ENCODE measurements at places on chromosomes 1 and 21.

DNA sequence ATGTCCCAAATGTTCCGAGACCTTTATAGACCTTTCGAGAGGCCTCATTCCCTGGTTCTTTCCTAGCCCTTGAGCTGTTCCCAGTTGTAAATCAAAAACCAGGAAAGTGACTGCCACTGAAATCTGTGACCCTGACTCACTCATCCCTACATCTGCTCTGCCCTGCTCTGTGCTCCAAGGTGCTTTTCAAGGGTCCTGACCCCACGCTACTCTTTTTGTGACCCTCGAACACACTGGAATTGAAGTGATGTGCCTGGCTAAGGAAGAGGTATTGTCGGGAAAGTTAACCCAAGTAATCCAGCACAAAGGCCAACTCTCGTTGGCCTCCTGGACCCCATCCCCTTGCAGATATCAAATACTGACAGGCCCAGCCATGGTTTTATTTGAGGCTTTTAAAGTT, 244.4 kb downstream of the HHAT start:
- H3K4me3 ChIP-seq = no peak overlapping the region
- H3K27me3 ChIP-seq = no peaks in the 10 kb centered on the region
- H3K4me1 ChIP-seq = no peaks in the 10 kb centered on the region
- no peak overlapping the region for H3K27ac ChIP-seq
- no peak for DNase-seq
- H3K36me3 ChIP-seq = no peaks in the 10 kb centered on the region

- DNase-seq = no peak
- no peak overlapping the region for H3K27ac ChIP-seq
- H3K4me1 ChIP-seq = peaks cover 31% of the 10 kb centered on the region
- no peak overlapping the region for H3K4me3 ChIP-seq
- no peaks in the 10 kb centered on the region for H3K36me3 ChIP-seq
- no peaks in the 10 kb centered on the region for H3K27me3 ChIP-seq
These were observed 11.5 kb downstream of the SLC9A1 start for GRCh38 chr1:27143401-27143800.

DNA sequence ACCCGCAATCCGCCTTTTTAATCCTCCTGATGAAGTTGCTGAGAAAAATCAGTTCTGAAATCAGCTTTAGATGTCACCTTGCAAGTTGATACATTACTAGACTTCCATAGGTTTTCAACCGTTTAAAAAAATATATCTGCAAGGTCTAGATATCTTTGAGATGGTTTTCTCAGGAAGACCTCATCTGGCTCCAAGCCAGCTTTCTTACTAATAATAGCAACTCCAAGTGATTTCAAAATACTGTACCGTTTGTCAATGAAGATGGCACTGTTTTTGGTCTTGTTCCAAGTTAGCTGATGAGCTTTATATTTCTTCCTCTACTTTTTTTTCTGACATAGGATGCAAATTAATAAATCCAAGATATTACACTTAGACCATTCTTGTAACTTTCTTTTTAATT, 40.3 kb downstream of the LRRC8C start:
- H3K4me1 ChIP-seq = no peaks in the 10 kb centered on the region
- DNase-seq = no peak
- H3K36me3 ChIP-seq = no peaks in the 10 kb centered on the region
- no peaks in the 10 kb centered on the region for H3K27me3 ChIP-seq
- no peak overlapping the region for H3K27ac ChIP-seq

DNA sequence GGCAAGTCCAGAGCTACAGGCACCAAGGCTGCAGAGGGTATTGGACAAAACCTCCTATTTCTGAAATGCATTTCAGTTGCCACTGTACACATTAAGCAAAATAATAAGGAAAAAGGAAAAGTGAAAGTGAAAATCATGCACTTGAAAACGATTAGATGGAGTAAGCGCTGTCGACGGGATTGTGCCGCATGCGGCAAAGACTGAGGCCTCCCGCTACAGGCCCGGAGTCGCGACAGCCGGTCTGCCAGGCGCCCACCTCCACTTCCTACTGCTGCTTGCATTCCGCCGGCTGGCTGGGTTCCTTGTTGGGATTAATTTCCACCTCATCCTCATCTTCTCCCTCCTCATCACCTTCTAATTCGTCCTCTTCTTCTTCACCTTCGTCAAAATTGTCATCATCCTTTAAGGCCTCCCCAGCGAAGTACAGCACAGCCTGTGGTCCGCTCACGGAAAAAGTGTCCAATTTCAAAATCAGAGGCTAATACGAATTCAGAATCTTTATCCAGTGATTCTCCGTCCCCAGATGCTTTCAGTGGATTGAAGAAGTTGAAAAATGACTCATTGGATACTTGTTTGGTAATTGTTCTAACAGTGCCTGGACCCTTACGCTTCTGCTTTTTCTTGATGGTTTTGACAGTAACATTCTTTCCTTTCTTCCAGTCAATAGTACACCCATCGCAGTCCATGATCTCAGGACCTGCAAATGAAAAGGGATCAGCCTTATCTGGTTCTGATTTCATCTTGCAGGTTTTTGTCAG, 38.0 kb downstream of the CD58 start:
- no peak for DNase-seq
- no peaks in the 10 kb centered on the region for H3K27me3 ChIP-seq
- peaks cover 2% of the 10 kb centered on the region for H3K4me1 ChIP-seq

- H3K4me1 ChIP-seq = peaks cover 4% of the 10 kb centered on the region
- H3K27me3 ChIP-seq = no peaks in the 10 kb centered on the region
- DNase-seq = no peak
- H3K4me3 ChIP-seq = no peak overlapping the region
These were observed 10.8 kb upstream of the SH3D21 start for GRCh38 chr1:36295390-36295789.

DNA sequence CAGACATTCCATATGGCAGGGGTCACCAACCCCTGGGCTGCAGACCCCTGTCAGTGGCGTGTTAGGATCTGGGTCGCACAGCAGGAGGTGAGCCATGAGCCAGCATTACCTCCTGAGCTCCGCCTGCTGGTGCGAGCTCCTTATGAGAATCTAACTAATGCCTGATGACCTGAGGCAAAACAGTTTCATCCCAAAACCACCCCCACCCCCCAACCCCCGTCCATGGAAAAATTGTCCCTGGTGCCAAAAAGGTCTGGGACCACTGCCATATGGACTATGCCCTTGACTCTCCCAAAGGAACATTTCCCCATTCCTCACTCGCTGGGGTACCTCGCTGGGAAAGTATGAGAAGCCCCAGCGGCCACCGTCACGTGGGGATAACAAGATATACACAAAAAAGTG, 6.4 kb upstream of the CPT2 start:
- H3K27me3 ChIP-seq = peaks cover 3% of the 10 kb centered on the region
- H3K36me3 ChIP-seq = no peaks in the 10 kb centered on the region
- no peak for DNase-seq
- no peak overlapping the region for H3K4me3 ChIP-seq
- no peaks in the 10 kb centered on the region for H3K4me1 ChIP-seq
- H3K27ac ChIP-seq = no peak overlapping the region

GRCh38 chr1:86303041-86303690, 93.0 kb downstream of the ODF2L start:
- H3K4me3 ChIP-seq = no peak overlapping the region
- H3K27ac ChIP-seq = no peak overlapping the region
- no peaks in the 10 kb centered on the region for H3K36me3 ChIP-seq
- no peaks in the 10 kb centered on the region for H3K27me3 ChIP-seq
- DNase-seq = no peak
- H3K4me1 ChIP-seq = no peaks in the 10 kb centered on the region

- H3K27me3 ChIP-seq = no peaks in the 10 kb centered on the region
- no peaks in the 10 kb centered on the region for H3K36me3 ChIP-seq
- no peaks in the 10 kb centered on the region for H3K4me1 ChIP-seq
- no peak overlapping the region for H3K27ac ChIP-seq
These were observed 64.4 kb upstream of the NEK2 start for GRCh38 chr1:211739671-211740411.

DNA sequence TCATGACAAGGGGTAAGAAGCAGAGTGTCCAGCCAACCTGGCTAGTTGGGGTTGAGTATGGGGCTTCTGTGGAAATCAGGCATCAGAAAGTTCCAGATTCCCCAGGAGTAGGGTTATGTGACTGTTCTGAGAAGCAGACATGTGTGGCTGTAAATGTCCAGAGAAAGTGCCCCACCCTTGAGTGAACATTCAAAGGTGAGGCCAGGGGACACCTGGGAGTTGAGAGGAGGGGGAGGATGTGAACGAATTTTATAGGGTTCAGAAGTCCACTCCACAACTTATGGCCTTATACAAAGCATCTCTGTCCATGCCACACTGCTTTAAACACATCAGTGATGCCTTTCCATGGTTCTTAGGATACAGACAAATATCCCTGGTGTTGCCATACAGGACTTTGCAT, 133.3 kb downstream of the IGSF21 start:
- H3K4me3 ChIP-seq = no peak overlapping the region
- H3K4me1 ChIP-seq = no peaks in the 10 kb centered on the region
- H3K36me3 ChIP-seq = no peaks in the 10 kb centered on the region

DNA sequence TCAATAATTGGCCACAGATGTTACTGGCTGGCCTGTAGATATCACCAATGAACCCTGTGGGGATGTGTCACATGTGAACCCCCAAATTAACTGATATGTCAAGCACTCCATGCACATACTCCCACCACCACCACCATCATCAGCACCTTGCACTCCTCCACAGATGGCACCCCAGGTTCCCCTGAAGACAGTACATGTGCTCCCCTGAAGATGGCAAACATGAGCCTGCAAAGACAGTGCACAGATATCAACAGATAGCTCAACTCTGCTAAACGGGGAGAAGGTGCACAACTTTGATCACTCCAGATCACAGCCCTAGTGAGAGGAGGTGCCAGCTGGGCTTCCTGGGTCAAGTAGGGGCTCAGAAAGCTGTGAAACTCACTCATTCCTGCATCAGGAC, 74.4 kb downstream of the CLCA4 start:
- H3K27ac ChIP-seq = no peak overlapping the region
- peaks cover 5% of the 10 kb centered on the region for H3K4me1 ChIP-seq
- no peak overlapping the region for H3K4me3 ChIP-seq
- no peaks in the 10 kb centered on the region for H3K36me3 ChIP-seq

DNA sequence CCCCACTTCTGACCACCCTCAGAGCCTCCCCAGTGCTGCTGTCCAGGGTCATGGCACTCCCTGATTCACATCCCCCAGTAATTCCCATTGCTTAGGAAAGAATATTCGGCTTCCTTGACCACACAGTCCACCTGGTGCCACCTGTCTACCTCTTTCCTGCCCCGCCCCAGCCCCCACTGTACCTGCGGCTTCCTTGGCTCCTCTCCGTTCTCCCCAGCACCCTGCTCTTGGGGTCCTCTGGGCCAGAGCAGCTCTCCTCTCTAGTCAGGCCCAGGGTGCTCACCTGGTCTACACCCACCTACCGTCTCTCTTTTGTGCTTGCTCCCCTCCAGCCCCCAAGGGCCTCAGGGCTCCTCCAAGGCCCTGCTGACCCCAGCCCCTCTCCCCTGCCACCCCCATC, 142.6 kb downstream of the PEX14 start:
- no peaks in the 10 kb centered on the region for H3K27me3 ChIP-seq
- no peak overlapping the region for H3K27ac ChIP-seq
- no peak overlapping the region for H3K4me3 ChIP-seq
- H3K36me3 ChIP-seq = peaks cover 2% of the 10 kb centered on the region
- no peaks in the 10 kb centered on the region for H3K4me1 ChIP-seq

DNA sequence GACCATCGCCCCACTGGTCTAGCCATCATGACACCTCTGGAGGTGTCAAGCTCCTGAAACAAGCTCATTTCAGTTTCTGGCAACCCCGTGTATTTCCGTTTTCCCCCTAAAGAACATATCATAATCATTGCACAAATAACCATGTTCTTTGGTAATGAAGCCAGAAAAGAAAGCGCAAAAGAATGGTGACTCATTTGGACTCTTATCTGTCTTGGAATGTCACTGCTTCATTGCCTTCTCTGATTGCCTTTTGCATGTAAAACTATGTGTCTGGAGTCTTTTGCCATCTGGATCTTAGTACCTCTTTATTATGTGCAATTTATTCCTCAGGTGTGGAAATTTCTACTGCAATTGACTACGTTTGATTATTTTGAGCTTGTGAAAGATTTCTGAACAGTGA, 110.5 kb downstream of the COLGALT2 start:
- H3K4me1 ChIP-seq = no peaks in the 10 kb centered on the region
- H3K36me3 ChIP-seq = peaks cover 35% of the 10 kb centered on the region

DNA sequence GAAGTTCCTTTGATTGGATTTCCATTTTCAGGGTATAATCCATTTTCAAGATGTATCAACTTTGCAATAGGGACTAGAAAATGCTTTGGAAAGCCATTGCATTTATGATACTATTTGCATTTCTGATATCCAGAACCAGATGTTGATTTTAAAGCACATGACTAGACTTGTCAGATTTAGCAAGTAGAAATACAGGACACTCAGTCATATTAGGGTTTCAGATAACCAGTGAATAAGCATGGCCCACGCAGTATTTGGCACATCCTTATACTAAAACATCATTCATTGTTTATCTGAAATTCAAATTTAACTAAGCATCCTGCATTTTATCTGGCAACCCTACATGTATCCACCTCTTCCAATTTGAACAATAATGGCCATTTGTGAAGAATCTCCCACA, 113.3 kb upstream of the DPT start:
- H3K27ac ChIP-seq = no peak overlapping the region
- no peak overlapping the region for H3K4me3 ChIP-seq
- H3K4me1 ChIP-seq = no peaks in the 10 kb centered on the region
- H3K27me3 ChIP-seq = no peaks in the 10 kb centered on the region
- no peak for DNase-seq

- peaks cover 11% of the 10 kb centered on the region for H3K36me3 ChIP-seq
- DNase-seq = peak; percentile 52
- peak overlapping the region; percentile 34 for H3K27ac ChIP-seq
- no peaks in the 10 kb centered on the region for H3K27me3 ChIP-seq
- H3K4me3 ChIP-seq = no peak overlapping the region
- peaks cover 5% of the 10 kb centered on the region for H3K4me1 ChIP-seq
These were observed 4.0 kb downstream of the CAPN2 start for GRCh38 chr1:223716302-223716862.

GRCh38 chr1:44045064-44045463, 13.8 kb upstream of the SLC6A9 start:
- no peaks in the 10 kb centered on the region for H3K36me3 ChIP-seq
- peaks cover 14% of the 10 kb centered on the region for H3K4me1 ChIP-seq
- H3K27me3 ChIP-seq = no peaks in the 10 kb centered on the region
- no peak overlapping the region for H3K4me3 ChIP-seq
- DNase-seq = no peak

- H3K4me1 ChIP-seq = no peaks in the 10 kb centered on the region
- H3K27me3 ChIP-seq = no peaks in the 10 kb centered on the region
- no peak for DNase-seq
- H3K27ac ChIP-seq = no peak overlapping the region
- H3K4me3 ChIP-seq = no peak overlapping the region
These were observed 153.8 kb downstream of the PTPRU start for GRCh38 chr1:29390075-29390474.

- H3K27ac ChIP-seq = no peak overlapping the region
- H3K36me3 ChIP-seq = no peaks in the 10 kb centered on the region
- peaks cover 5% of the 10 kb centered on the region for H3K4me1 ChIP-seq
- DNase-seq = no peak
- no peaks in the 10 kb centered on the region for H3K27me3 ChIP-seq
These were observed 72.6 kb upstream of the IPO9 start for GRCh38 chr1:201756406-201756805.
